H9 (cell line): ENCODE measurements at places on chromosomes 16 and 17. TPM values are rescaled to one million over a fixed set of nuclear protein-coding genes. Genes with fewer than 3 reads are reported as not detected.

- H3K4me3 ChIP-seq: no peak overlapping the region
- DNase-seq: peak; percentile 27
- H3K36me3 ChIP-seq: no peaks in the 10 kb centered on the region
- no peaks in the 10 kb centered on the region; the same call in 1 of the 2 replicates for H3K27me3 ChIP-seq
- no peaks in the 10 kb centered on the region for H3K4me1 ChIP-seq
- H3K27ac ChIP-seq: no peak overlapping the region
Measured at GRCh38 chr17:48013876-48014594, 23.6 kb downstream of the COPZ2 start.

DNA sequence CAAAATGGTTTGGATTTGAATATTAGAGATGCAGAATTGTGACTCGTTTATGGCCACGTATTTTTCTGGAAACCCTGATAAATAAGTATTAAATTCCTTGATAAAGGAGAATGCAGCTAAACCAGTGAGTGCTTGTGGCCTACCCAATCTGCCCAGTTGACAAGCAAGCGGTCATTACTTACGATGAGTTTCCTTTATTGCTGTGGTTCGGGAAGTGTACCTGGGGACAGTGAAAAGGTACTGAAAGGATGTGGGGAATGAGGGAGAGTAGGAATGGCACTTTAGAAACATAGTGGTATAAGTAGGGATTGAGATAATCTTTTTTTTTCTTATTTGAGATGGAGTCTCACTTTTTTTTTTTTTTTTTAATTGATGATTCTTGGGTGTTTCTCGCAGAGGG is 33.8 kb downstream of the RBBP6 start:
- H3K36me3 ChIP-seq: peaks cover 68% of the 10 kb centered on the region
- no peak overlapping the region for H3K4me3 ChIP-seq
- no peaks in the 10 kb centered on the region for H3K27me3 ChIP-seq
- DNase-seq: no peak
- H3K27ac ChIP-seq: no peak overlapping the region

- no peaks in the 10 kb centered on the region for H3K36me3 ChIP-seq
- no peak for DNase-seq
- H3K4me3 ChIP-seq: no peak overlapping the region
Measured at GRCh38 chr17:49579522-49579921, 3.9 kb downstream of the NXPH3 start.

DNA sequence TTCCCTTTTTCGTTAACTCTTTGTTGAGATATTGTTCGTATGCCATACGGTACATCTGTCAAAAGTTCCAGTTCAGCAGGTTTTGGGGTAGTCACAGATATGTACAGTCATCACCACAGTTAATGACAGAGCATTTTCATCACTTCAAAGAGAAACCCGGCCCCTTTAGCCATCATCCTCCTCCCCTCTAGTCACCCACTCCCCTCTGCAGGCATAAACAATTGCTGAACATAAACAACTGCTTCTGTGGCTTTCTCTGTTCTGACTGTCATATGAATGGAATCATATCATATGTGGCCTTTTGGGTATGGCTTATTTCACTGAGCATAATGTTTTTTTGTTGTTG is 59.3 kb downstream of the RNF213 start:
- H3K27ac ChIP-seq: no peak overlapping the region
- no peaks in the 10 kb centered on the region for H3K4me1 ChIP-seq
- peaks cover 51% of the 10 kb centered on the region for H3K36me3 ChIP-seq
- DNase-seq: no peak

DNA sequence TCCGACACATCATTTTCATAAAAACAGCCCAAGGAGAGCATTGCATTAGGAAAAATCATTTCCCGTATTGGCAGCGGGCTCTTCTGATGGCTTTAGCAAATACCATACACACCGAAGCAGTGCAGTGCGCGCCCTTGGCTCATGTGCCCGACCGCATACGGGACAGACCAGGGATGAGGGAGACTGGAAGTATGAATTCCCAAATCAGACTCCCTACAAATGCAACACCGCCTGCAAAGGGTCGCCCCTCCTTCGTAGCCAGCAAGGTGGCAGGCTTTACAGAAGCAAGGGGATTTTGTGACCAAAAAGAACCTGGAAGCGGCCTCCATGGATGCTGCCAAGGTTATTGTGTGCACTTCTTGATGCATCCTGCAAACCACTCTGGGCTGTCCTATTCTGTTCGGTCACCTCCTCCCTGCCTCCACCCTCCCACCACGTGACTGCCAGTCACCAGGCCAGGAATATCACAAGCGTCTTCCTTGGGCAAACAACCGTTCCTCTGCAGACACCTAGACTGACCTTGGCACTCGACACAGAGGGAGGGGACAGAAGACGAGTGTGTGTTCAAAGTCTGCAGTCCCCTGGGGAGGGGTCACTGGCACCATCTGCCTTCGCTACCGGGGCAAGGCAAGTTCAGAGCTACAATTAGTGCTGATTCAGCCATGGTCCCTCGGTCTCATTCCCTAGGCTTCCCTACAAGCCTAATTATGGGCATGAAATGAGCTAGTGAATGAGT is 460.4 kb downstream of the SLC39A11 start:
- no peaks in the 10 kb centered on the region for H3K4me1 ChIP-seq
- no peak for DNase-seq
- H3K36me3 ChIP-seq: no peaks in the 10 kb centered on the region
- no peaks in the 10 kb centered on the region for H3K27me3 ChIP-seq
- H3K27ac ChIP-seq: no peak overlapping the region
- H3K4me3 ChIP-seq: no peak overlapping the region

DNA sequence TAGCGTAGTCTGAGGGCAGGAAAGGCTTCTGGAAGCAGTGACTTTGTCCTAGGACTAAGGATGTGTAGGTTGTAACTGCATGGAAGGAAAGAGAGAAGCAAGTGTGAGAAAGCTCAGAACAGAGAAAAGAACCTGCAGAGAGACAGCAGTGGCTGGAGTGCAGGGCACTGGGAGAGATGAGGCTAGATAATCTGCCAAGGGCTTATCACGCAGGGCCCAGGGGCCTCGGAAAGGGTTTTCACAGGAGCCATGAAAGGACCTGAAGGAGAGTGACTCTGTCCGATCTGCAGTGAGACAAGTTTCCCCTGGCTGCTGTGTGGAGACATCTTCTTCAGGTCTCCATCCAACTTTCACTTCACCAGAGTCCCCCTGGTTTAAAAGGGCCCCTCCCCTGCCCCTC is 7.1 kb upstream of the SRCAP start:
- no peak overlapping the region for H3K27ac ChIP-seq
- no peak for DNase-seq
- H3K36me3 ChIP-seq: no peaks in the 10 kb centered on the region
- peaks cover 74% of the 10 kb centered on the region for H3K27me3 ChIP-seq
- no peak overlapping the region for H3K4me3 ChIP-seq

GRCh38 chr17:18235743-18236256 is 10.4 kb downstream of the LLGL1 start:
- H3K4me3 ChIP-seq: no peak overlapping the region
- DNase-seq: no peak
- H3K4me1 ChIP-seq: no peaks in the 10 kb centered on the region

DNA sequence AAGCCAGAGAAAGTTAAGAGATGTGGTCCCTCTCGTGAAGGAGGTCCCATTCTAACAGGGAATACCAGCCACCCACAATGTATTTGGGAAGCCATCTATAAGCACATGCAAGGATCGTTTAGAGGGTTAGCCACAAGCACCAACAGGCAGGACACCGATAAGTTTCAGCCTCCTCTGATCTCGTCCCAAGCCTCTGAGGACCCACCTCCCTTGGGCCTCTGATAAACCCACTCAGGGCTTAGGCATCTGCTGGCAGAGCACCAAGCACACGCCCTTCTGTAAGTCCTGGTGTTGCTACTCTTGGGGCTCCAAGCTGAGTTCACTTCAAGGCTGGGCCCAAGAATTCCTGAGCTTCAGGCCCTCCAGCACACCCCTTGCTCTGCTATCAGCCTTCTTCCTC is 5.4 kb upstream of the PNPO start:
- H3K4me1 ChIP-seq: no peaks in the 10 kb centered on the region
- DNase-seq: no peak
- no peak overlapping the region for H3K27ac ChIP-seq

GRCh38 chr17:76094046-76094445 is 9.5 kb downstream of the EXOC7 start:
- no peaks in the 10 kb centered on the region for H3K27me3 ChIP-seq
- H3K27ac ChIP-seq: no peak overlapping the region
- H3K4me1 ChIP-seq: no peaks in the 10 kb centered on the region
- no peak for DNase-seq
- peaks cover 73% of the 10 kb centered on the region for H3K36me3 ChIP-seq

- no peaks in the 10 kb centered on the region for H3K27me3 ChIP-seq
- H3K36me3 ChIP-seq: peaks cover 10% of the 10 kb centered on the region; the same call in 1 of the 2 replicates
- no peak overlapping the region for H3K27ac ChIP-seq
- no peaks in the 10 kb centered on the region for H3K4me1 ChIP-seq
- no peak overlapping the region; the same call in 2 of the 3 replicates for H3K4me3 ChIP-seq
- DNase-seq: no peak
Measured at GRCh38 chr16:30110661-30111060, 2.7 kb downstream of the GDPD3 start.

- no peak for DNase-seq
- no peaks in the 10 kb centered on the region for H3K4me1 ChIP-seq
- no peaks in the 10 kb centered on the region for H3K27me3 ChIP-seq
- peaks cover 21% of the 10 kb centered on the region for H3K36me3 ChIP-seq
Measured at GRCh38 chr16:1794908-1795666, 1.6 kb upstream of the IGFALS start.

DNA sequence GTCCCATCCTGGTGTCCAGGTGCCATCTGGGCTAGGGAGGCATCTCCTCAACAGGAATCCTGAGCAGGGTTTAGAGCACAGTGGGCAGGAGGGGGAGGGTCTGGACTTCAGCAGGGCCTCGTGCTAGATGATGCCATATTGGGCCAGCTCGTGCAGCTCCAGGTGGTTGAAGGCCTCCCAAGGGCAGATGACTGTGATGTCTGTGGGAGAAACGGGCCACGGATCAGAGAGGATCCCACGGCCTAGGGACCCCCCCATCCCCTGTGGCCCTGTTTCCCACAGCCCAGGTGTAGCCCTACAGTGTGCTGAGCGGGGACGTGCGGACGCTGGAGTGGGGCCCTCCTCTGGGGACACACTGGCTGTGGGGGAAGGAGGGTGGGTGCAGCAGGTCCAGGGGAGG is 5.4 kb downstream of the PDE6G start:
- DNase-seq: no peak
- no peak overlapping the region for H3K4me3 ChIP-seq
- H3K27ac ChIP-seq: no peak overlapping the region
- peaks cover 3% of the 10 kb centered on the region; the same call in 1 of the 2 replicates for H3K4me1 ChIP-seq
- no peaks in the 10 kb centered on the region; the same call in 1 of the 2 replicates for H3K27me3 ChIP-seq

DNA sequence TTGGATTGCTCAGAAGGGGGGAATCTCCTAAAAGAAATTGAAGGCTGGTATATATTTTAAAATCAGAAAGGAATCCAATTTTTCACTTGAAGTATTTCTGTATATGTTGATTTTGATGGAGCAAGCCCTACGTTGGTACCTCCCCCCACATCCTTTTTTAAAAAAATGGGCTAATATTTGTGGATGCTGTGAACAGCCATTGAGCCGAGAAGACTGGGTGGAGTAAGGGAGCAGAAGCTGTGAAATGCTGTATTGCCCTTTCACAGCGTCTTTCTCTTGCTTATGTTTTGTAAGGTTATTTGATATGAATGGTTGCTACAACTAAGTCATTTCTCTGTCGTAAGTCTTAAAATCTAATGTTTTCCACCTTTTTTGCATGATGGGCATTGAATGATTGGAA is 2.3 kb downstream of the PAFAH1B1 start:
- no peaks in the 10 kb centered on the region for H3K36me3 ChIP-seq
- no peaks in the 10 kb centered on the region for H3K27me3 ChIP-seq
- no peak overlapping the region for H3K27ac ChIP-seq
- H3K4me1 ChIP-seq: no peaks in the 10 kb centered on the region
- no peak for DNase-seq

- H3K4me3 ChIP-seq: peak overlapping the region; percentile 57; the same call in 2 of the 3 replicates
- no peaks in the 10 kb centered on the region for H3K36me3 ChIP-seq
- peak; percentile 75 for DNase-seq
- H3K4me1 ChIP-seq: no peaks in the 10 kb centered on the region
Measured at GRCh38 chr17:48596735-48597527, 3.4 kb upstream of the HOXB5 start.

- peak overlapping the region; percentile 93 for H3K4me3 ChIP-seq
- no peak overlapping the region for H3K27ac ChIP-seq
- peaks cover 46% of the 10 kb centered on the region for H3K36me3 ChIP-seq
- DNase-seq: no peak
Measured at GRCh38 chr16:66751053-66751302, 431 bp downstream of the DYNC1LI2 start.

SMIM5 gene
- 0.20 and 0.24 TPM in 2 replicates for total RNA-seq

KRT39 gene
- not detected in 2 replicates for total RNA-seq

EMP2 gene
- 14.4 and 15.1 TPM in 2 replicates for total RNA-seq

EVPL gene
- 0.48 and 0.53 TPM in 2 replicates for total RNA-seq

CFAP97D1 gene
- total RNA-seq: not detected in 2 replicates

CLEC3A gene
- total RNA-seq: not detected in 2 replicates
